ENCODE measurements at places on chromosomes 13 and 19. TPM values are rescaled to one million over a fixed set of nuclear protein-coding genes. Genes with fewer than 3 reads are reported as not detected.

The ZNF790 gene
- 5.0 TPM for total RNA-seq

The UBE2L5 gene
- not detected for total RNA-seq

The ZNF829 gene
- 2.1 TPM for total RNA-seq

The ZNF254 gene
- 7.6 TPM for total RNA-seq

Data from bladder microvascular endothelial cell (primary cell).